Stimulated activated CD8-positive, alpha-beta memory T cell treated with anti-CD3 and anti-CD28 coated beads, Interleukin-4, amount 100 ng/mL, for 1 hour (primary cell): ENCODE measurements at places on chromosomes 1 and 21.

GRCh38 chr1:91647061-91647460 is 146.4 kb downstream of the CDC7 start:
- no peak for DNase-seq

GRCh38 chr1:150730130-150730721 is 9.5 kb upstream of the HORMAD1 start:
- DNase-seq = no peak

DNA sequence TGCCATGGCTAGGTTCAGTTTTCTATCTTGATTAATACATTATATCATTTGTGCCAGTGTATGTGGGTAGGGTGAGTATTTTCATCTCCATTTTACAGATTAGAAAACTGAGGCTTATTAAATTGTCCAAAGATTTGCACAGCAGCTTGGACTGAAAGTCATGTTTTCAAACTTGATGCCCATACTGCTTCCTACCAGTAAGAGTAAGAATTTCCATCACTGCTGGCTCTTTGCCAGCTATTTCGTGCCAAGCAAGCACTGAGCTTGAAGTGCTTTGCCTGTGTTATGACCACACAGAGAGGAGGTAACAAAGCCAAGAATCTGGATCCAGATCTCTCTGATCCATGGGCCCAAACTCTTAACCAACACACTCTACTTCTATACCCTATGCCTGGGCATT is 295.0 kb downstream of the VAV3 start:
- no peak for DNase-seq

- DNase-seq = no peak
These were observed 7.7 kb downstream of the AMIGO1 start for GRCh38 chr1:109501644-109502363.

- DNase-seq = no peak
These were observed 172.1 kb downstream of the CAMTA1 start for GRCh38 chr1:6957341-6957740.

GRCh38 chr1:98565951-98566350 is 95.6 kb upstream of the SNX7 start:
- no peak for DNase-seq

- no peak for DNase-seq
These were observed 215.5 kb downstream of the MRPL39 start for GRCh38 chr21:25391777-25392176.

GRCh38 chr1:161440312-161440894 is 64.9 kb upstream of the FCGR2A start:
- DNase-seq = no peak

DNA sequence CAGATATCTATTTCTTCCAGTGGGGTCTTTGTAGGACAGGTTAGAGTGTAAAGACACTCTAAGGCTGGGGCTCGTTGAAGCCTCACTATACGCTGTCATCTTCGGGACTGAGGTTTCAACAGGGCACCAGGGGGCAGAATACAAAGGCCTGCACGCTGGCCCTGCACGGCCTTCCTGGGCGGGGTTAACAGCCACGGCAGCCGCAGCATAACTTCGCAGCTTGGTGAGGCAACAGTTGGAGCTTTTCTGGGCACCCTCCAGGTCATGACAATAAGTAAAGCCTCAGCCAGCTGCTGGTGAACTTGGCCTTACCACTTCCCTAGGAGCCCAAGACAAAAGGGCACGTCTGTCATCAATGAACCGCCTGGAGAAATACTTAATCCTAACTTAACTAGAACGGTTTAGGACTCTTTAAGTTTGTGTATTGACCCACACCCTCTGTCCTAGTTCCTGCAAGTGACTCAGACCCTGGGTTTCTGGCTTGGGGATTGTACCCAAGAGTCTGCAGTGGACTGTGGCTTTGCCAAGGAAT is 2.3 kb upstream of the RUNX1 start:
- peak; percentile 70 for DNase-seq

- peak; percentile 72 for DNase-seq
These were observed 25.7 kb upstream of the NLRP3 start for GRCh38 chr1:247390116-247390791.

DNA sequence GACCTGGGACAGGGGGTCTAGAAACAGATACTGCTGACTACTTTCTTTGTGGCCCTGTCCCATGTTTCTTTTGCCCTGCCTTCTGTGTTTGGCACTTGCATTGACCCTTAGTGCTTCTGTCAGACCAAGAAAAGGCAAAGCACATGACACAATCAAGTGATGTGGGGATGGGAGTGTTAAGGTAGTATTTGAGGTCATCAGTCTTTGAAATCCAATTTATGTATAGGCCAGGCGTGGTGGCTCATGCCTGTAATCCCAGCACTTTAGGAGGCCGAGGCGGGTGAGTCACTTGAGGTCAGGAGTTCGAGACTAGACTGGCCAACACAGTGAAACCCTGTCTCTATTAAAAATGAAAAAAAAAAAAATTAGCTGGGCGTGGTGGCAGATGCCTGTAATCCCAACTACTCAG is 26.0 kb downstream of the SERBP1 start:
- no peak for DNase-seq

- no peak for DNase-seq
These were observed 141.0 kb downstream of the PBX1 start for GRCh38 chr1:164699815-164700491.

- DNase-seq = no peak
These were observed 70.9 kb downstream of the APP start for GRCh38 chr21:26099610-26100219.

DNA sequence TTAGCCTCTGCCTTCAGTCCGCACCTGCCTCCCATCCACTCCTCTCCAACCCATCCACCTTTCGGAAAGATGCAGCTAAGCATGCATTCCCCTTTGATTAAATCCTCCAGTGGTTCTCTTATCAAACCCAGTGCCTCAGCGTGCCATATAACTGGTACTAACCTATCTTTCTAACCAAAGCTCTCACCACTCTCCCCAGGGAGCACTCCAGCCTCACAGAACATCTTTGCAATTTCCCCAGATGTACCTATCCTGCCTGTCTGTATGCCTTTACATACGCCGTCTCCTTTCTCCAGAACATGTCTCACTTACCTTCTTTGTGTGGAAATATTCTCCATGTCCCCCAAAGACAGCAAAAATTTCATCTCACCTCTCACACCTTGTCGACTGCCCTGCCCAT is 80.0 kb downstream of the SLC25A24 start:
- DNase-seq = no peak

GRCh38 chr1:199861020-199861795 is 166.3 kb upstream of the NR5A2 start:
- no peak for DNase-seq

- DNase-seq = no peak
These were observed 57.3 kb downstream of the PSMG1 start for GRCh38 chr21:39125752-39126485.

GRCh38 chr21:39533545-39534380 is 79.0 kb upstream of the B3GALT5 start:
- DNase-seq = no peak

DNA sequence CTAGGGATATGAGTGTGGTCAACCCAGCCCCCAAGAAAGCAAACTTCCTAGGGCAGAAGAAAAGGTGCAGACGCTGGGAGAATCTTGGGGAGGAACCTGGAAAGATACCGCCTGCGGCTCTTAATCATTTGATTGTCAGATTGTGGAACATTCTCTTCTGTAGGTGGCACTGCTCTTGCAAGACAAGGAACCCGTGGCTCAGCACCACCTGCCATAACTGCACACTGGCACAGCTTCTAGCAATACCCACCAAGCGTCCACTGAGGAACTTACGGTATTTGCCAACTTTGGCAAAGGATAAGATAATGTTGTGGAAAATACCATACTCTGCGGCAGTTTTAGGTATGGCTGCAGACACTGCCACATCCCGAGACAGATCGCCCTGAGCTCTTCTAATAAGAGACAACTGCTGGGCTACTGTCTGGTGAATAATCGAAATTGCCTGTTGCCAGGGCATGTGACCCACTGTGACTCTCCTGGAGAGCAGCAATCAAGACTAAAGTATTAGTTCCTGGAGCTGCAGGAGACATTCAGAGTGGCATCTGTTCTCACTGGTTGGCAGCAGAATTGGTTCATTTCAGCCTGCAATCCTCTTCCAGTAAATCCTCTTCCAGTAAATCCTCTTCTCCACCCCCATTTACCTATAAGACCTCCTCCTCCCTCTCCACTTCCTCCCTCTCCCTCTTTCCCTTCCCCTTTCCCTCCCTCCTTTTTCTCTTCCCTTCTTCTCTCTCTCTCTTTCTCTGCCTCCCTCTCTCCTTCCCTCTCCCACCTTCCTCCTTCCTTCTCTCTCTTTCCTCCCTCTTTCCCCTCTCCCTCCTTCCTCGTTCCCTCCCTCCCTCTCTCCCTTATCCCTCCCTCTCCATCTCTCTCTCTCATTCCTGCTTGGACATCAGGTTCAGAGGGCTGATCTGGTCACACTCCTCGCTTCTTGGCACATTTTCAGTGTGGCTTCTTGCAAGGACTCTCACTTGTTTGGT is 49.7 kb upstream of the B3GALT5 start:
- DNase-seq = no peak

GRCh38 chr21:26188422-26188821 is 17.9 kb upstream of the APP start:
- DNase-seq = no peak

GRCh38 chr1:154454386-154455120 is 47.5 kb upstream of the TDRD10 start:
- no peak for DNase-seq

DNA sequence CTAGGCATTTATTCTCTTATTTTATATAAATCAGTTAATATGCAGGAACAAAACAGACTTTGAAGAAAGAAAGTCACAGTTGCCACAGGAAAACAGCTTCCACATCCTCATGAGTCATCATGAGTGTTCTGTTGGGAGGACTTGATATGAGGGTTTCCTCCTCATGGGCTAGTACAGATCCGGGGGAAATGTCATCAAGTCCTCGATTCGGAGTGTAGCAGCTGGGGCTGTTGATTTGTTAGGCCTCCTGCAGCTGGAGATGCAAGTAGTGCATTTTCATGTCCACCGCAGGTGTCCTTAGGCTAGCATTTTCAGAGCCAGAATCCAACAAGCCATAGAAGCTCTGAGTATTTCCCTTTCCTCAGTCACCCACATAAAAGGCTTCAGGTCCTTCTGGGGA is 36.7 kb downstream of the ADAM30 start:
- DNase-seq = no peak

DNA sequence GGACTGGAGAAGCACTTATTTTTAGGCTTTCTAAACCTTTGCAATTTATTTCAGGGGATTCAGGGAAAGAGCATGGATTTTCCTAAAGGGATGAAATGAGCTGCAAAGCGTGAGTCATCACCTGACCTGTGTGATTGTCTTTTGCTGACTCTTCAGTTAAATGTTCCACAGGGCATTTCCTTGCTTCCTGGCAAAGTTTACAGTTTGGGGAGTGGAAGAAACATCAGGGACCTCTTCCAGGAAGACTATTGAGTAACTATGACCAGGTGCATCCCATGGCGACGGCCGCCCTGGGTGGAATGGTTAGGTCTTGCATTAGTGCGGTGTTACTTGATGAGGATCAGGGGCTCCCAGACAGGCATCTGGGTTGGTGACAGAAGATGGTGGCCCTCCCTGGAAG is 79.5 kb upstream of the SIPA1L2 start:
- DNase-seq = no peak

DNA sequence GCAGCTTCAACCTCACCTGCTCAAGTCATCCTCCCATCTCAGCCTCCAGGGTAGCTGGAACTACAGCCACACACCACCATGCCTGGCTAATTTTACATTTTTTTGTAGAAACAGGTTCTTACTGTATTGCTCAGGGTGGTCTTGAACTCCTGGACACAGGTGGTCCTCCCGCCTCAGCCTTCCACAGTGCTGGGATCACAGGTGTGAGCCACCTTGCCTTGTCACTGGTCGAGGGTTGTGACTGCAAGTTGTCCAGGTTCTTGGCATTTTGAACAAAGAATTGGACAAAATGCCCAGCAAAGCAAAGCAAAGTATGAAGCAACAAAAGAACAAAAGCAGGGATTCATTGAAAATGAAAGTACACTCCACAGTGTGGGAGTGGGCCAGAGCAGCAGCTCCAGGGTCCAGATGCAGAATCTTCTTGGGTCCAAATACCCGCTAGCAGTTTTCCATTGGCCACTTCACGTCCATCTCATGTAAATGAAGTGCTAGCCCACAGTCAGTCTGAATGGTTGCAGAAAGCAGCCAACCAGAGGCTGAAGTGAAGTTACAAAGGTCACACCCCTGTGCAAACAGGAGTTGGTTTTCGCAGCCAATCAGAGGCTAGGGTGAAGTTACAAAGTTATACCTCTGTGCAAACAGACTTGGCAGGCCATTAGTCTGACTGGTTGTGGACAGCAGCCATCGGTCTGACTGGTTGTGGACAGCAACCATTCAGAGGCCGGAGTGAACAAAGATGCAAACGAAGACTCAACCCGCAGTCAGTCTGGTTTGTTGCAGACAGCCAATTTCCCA is 109.5 kb upstream of the KIF26B start:
- no peak for DNase-seq

GRCh38 chr1:236426215-236426614 is 32.1 kb downstream of the EDARADD start:
- DNase-seq = no peak

- DNase-seq = no peak
These were observed 144.4 kb upstream of the USP24 start for GRCh38 chr1:55359611-55360010.

- no peak for DNase-seq
These were observed 1.2 kb upstream of the LHX9 start for GRCh38 chr1:197915862-197916499.

GRCh38 chr1:223340637-223341036 is 23.3 kb downstream of the SUSD4 start:
- DNase-seq = no peak

- DNase-seq = no peak
These were observed 16.6 kb downstream of the HUNK start for GRCh38 chr21:31889460-31889859.

DNA sequence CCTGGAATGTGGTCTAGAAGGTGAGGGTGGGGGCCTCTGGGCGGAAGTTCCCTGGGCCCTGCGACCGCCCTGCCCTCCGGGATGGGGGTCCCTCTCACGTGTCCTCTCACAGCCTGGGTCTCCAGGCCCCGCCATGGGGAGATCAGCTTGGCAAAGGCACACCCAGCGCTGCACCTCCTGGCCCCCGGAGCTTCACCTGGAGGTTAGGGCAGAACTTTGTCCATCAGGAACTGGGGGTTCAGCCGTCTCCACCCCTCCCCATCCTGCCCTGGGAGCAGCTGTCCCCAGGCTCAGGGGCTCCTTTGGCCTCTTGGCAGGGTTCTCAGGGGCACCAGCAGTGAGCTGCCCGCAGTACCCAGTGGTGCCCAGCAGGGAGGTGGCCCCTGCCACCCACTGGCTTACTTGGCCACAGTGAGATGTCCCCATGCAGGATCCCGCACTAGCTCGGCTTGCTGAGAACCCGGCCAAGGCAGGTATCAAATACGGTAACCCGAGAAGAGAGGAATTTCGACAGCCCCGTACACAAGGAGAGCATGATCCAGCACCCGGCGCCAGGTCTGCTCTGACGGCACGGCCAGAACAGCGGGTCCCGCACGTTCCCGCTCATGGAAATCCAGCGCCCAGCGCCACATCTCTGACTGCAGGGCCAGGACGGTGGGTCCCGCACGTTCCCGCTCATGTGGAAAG is 36.7 kb downstream of the RRP1 start:
- no peak for DNase-seq

DNA sequence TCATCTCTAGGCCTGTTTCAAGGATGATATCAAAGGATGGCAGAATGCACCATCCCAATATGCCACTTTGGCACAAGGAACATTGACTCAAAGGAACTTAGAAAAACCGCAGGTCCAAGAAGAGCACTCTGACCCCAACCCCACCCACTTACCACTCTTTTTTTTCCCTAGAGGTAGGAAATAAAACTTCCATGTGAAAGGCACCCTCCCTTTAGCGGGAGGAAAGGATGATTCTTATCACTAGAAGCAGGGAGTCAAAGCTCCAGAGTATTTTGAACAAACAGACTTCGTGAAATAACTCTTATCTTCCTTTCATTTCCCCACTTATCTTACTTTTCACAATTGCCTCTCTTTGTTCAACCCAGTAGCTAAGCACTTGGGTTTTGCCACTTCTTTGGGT is 22.2 kb downstream of the PSMG1 start:
- no peak for DNase-seq
